GOT3 (cell line): ENCODE measurements at places on chromosomes 6 and 20.

DNA sequence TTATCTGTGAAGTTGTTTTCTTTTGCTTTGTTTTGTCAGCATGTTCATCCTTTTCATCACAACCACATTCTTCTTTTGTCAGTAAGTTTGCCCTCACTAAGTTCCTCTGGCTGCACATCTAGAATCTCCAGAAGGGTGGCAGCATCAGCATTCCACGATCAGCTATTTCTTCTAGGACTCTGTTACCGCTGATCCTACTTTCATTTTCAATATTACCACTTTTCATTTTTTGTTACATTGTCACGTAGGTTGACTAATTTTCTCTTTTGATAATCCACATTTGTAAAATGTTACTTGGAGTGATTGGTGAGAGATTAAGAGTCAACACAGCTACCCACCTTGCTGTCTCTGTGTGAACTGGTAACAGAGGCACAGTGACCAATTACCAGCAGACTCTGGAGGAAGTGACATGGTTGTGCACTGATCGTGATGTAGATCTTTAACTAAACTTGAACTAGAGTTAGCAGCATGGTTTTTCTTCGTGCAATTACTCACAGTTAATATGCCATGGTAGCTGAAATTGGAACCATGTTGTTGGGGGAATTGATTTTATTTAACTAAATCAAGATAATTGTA lies 307.9 kb upstream of the SLC35B3 start:
- DNase-seq, result no peak

- DNase-seq, result no peak
Observed at GRCh38 chr20:49909499-49910339, 5.6 kb downstream of the SPATA2 start.

- DNase-seq, result no peak
Observed at GRCh38 chr6:51927450-51927849, 160.0 kb downstream of the PKHD1 start.

DNA sequence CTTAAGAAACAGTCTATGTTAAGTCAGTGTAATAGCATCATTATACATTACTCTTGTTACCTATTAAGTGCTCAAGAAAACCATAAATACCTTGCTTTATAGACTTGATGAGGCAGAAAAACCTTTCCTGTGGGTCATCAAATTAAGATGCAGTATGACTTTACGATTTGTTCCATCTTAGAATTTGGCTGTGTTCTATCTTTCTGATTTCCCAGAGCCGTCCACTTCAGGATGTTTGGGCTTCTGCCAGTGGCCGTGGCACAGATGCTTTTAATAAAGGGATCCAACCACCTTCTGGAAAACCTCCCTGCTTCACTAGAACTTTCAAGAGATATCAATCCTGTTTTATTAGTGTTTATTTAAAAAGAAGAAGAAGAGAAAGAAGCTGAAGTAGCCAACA lies 71.2 kb downstream of the PDE7B start:
- DNase-seq, result no peak

DNA sequence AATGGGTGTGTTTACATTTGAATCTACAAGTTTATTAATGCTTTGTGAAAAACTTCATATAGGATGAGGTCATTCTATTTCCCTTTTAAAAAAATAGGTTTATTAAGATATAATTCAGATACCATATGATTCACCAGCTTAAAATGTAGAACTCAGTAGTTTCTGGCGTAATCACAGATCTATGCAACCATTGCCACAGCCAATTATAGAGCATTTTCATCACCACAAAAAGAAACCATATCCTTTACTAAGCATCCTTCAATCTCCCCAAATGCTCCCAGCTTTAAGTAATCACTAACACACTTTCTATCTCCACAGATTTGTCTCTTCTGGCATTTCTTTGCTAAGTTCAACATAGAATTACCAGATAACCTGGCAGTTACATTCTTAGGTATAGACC lies 137.2 kb downstream of the PTPRT start:
- no peak for DNase-seq

DNA sequence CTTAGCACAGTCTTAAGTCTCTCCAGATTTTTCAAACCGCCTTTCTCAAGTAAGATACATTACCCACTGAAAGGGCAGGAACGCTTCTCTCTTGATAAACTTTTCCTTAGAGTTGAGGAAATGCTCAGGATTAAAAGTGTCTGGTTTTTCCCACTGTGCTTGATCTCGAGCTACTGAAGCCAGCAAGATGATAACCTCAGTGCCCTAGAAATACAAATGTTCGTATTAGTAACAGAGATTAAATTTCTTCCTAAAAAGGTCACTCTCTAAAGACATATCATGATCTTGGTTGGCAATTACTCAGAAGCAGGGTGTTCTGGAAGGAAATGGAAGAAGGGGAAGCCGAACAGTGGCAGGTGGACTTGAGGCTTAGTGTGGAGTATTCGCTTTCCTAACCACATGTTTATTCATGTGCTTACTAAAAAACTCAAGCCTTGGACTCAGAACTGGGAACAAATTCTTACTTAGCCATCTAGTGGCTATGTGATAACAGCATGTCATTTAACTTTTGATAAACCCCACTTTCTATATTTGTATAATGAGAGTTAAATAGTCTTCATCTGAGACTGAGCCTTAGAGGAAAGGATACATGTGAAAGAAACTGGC lies 20.1 kb downstream of the C6orf141 start:
- DNase-seq, result no peak

DNA sequence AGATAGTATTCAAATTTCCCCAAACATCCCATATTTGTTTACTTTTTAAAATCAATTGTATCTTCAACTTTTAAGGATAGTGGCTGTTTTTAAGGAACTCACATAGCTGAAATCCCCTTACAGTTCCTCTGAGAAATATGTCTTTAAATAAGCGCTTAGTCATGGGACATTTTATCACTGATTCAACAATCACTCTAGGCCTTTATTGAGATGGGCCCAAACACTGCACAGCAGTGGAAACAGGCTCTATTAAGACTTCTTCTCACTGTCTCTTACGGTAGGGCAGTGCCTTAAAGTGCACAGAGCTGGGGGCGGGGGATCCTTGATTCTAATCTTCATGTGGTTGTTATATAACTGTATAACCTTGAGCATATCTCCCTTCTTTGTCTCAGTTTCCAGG lies 59.8 kb upstream of the RREB1 start:
- DNase-seq, result no peak

- no peak for DNase-seq
Observed at GRCh38 chr6:80503660-80504059, 397.2 kb downstream of the BCKDHB start.
